Tibial artery (tissue), 4 donors: ENCODE measurements at places on chromosomes 6 and 20.
A peak's percentile ranks its signal among the peaks of the same experiment; 100 is the strongest.

GRCh38 chr6:117290173-117290846 is 25.0 kb downstream of the VGLL2 start:
- DNase-seq = no peak

DNA sequence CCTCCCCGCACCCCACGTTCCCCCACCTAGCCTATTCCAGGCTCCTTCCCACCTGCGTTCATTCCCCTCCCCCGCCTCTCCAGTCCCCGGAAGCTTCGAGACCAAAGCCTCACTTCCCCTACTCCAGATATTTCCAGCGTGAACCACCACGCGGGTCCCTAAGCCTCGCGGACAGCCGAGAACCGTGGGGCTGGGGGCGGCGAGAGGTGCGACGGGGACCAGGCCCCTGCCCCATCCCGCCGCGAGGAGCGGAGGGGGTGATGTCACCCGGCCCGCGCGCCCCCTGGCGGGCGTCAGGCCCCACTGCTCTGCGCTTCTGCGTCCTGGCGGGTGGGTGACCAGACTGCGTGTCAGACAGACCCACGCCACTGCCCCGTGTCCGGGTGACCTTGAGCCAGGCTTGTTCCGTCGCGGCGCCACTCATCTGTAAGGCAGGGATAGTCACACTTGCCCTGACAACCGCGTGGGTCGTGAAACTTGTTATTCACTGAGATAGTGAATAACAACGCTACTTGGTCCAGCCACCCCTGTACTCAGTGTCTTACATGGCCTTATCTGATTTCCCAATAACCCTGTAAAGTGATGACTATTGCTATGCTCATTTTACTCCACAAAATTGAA is 9.0 kb upstream of the HSP90AB1 start:
- DNase-seq = peak; percentile 78

GRCh38 chr20:10419550-10420133 is 14.4 kb downstream of the MKKS start:
- DNase-seq = no peak

DNA sequence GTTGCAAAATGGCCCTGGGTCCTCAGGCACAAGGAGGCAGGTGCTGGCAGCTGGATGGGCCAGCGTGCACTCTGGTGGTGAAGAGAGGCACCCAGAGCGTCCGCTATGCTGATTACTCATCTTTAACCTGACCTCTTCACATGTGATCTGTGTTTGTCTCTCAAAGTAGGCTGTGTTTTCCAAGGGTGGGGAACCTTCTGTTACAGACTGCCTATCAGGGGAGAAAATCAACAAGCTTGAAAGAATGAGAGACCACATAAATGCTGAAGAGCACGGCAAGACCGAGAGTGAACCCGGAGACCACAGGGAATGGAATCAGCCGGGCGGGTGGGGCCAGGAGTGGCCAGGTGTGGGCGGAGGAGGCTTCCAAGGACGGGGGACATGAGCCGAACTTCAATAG is 16.2 kb downstream of the BNIP5 start:
- DNase-seq = no peak

DNA sequence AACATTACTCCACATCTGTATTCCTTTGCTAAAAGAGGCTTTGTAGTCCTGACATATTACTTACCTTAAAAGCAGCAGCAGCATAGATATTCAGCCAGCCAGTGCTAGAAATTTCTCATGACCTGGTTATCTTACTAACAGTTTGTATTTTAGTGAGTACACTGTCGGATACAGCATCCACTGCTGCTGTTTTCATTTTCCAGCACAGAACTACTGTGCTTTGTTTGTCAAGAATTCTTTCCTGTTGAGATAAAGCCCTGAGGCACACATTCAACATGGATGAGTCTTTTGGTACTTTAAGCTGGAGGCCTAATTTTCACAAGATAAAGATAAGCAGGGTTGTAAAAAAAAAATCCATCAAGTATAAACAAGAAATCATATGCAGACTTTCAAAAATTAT is 311.2 kb upstream of the OPRM1 start:
- no peak for DNase-seq

GRCh38 chr20:59666586-59666985 is 62.2 kb downstream of the PHACTR3 start:
- DNase-seq = no peak

DNA sequence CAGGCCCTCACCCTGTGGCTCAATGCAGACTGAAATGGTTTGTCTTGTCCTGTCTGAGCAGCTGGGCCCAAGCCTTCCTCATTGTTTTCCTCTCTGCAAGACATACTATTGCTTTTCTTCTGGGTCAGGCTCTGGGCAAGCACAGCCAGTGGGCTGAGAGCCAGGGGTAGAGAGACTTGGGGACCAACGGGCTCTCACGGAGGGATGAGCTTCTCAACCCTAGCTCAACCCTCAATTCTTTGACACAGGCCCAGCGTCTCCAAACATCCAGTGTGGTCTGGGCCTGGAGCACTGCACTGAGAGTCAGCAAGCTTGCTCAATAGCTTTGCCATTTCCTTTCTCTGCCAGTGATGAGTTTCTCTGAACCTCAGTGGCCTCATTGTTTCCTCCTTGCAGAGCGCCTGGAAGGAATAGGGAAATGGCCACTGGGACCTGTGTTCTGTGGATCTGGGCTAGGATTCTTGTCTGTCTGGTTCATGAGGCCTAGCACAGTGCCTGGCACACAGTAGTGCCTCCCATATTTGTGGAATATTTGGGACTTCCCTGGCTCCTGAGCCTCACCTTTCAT is 9.3 kb downstream of the ANGPT4 start:
- DNase-seq = peak; percentile 88

DNA sequence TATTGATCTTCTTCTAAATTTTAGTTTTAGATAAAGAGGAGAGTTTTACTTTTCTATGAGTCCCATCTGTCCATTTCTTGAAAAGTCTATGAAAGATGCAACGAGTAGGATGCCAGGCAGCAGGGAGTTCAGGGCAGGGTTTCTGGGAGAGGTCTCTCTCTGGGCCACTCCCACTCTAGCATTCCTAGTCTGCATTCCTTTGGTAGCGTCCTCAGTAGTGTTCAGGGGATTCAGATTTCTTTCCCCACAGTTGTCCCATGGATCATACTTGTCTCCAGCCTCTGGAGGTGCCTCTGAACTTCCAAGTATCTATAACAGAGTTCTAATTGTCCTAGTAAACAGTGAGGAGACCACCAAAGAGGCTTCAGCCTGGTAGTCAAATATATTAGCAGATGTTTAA is 225.3 kb downstream of the RIMS1 start:
- no peak for DNase-seq

DNA sequence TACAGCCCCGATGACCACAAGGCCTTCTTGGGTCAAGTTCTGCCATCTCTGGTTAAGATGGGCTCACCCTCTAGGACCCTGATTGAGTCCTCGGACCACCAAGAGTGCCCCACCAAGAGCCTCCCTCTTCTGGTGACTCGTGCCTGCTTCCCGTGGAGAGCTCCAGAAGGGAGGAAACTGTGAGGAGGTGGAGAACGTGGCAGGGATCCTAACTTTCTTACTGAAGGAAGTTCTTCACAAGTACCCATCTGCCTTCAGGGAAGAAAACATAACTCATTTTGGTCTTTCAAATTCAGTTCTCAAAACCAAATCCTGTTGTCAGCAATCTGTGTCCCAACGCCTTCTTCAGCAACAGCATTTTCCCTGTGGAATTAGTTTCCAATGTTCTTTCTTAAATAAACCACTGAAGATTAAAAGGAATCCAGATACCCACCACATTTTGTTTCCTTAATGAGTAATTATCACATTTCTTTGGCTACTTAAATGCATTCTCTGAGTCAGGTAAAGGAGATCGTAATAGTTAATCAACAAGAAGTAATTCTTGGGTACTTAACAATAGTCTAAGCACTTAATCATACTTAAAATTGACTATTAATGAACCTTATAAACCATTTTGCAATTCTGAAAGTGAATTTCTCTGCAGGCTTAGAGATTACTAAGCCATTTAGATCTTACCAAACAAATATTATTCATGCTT is 185.8 kb upstream of the SGK1 start:
- DNase-seq = no peak

DNA sequence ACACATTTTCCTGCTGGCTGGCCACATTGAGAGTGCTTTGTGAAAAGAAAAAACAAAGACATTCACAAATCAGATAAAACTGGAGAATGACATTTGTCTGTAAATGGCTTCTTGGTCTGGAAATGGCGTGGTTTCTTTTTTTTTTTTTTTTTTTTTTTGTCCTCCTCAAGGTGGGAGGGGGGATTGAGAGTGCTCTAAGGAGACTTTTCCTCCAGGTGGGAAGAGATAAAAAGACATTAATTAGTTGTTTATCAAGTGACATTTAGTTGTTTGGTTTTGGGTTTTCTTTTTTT is 40.4 kb downstream of the GNAS start:
- DNase-seq = no peak

- DNase-seq = no peak
Observed at GRCh38 chr20:38926934-38927616, 858 bp downstream of the FAM83D start.

DNA sequence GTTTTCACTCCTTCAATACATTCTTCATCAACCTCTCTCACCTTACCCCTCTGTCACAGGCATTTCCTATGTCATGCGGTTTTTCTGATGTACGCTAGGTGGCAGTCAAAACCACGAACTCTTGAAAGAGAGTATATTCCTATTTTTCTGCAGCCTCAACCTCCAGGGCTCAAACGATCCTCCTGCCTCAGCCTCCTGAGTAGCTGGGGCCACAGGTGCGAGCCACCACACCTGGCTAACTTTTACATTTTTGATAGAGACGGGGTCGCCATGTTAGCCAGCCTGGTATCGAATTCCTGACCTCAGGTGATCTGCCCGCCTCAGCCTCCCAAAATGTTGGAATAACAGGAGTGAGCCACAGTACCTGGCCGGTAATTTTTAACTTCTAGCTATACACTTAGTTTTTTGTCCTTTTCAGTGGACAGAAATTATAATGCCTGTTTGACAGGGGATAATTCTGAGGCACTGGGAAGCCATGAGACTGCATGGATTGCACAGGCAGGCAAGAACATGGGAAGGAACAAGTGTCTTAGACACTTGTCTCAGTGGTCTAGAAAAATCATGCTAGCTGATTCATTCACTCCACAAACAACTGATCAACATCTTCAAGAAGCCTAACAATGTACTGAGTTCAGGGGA is 22.5 kb upstream of the HFE start:
- no peak for DNase-seq

DNA sequence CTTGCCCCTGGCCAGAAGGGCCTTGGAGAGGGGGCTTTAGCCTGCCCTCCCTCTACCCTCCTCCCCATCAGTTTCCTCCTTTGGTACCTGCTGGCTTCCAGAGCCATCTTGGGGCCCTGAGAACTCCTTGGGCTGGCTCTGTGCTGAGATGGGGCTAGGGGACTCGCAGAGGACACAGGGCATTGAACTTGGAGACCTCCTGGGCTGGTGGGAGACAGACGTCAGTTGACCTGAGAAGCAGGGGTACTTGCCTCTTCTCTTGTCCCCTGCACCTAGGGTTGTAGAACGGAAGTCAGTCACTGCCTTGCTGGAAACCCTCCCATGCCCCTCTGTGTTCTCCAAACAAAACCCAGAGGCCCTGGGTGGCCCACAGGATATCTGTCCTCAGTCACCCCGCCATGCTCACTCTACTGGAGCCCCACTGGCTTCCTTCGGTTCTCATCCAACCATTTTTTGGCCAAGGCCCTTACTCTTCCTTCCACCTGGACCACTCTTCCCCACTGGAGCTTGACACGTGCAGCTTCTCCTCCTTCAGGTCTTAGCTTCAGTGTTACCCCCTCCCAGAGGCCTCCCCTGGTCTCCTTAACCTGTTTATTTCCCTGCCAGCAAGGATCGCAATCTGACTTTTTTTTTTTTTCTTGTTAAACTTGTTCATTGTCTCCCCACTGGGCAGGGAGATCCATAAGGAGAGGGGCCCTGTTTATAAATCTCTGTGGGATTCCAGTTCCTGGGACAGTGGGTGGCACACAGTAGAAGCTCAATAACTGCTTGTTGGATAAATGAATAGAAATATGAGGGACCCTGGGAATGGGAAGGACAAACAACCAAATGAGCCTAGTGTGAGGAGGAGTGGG is 971 bp downstream of the RBCK1 start:
- no peak for DNase-seq

- DNase-seq = no peak
Observed at GRCh38 chr20:4709261-4710105, 12.2 kb upstream of the PRND start.

DNA sequence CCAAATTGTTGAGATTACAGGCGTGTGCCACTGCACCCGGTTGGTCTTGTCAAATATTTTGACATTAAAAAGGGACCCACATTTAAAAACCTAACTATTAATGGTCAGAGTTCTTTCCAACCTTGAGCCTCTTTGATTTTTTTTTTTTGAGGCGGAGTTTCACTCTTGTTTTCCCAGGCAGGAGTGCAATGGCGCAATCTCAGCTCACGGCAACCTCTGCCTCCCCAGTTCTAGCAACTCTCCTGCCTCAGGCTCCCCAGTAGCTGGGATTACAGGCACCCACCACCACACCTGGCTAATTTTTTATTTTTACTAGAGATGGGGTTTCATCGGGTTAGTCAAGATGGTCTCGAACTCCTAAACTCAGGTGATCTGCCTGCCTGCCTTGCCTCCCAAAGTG is 31.3 kb downstream of the CTNNBL1 start:
- no peak for DNase-seq

DNA sequence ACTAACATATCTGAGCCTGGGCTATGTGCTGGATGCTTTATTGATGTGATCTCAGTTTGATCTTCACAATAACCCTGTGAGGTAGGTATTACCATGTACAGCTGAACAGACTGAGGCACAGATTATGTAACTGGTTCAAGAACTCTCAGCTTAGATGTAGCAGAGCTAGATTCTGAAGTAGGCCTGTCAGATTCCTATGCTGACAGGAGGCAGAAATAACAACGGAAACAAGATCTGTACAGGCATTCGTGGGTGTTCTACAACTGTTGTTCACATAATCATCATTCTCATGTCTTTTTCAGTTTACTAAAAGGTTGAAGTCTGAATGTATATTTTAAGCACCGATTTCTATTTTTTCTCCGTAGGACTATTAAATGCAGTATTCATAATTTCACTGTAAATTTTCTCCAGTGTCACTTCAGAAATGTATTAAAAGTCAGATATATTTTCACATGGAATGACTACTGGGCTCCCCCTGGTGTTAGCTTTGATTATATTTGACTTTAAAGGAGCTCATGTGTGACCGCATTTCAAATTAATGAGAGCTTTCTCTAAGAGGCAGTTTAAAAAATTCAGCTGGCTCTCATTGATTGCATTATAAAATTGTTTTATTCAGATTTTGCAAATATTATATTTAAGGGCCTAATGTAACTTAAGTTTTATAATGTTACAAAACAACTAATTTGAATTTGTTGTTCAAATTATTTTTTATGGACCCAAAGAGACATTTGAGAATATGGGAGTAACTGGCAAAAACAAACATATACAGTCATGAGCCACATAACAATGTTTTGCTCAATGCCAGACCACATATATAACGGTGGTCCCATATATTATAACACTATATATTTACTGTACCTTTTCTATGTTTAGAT is 36.4 kb upstream of the SLC17A4 start:
- no peak for DNase-seq
